Stimulated activated naive CD4-positive, alpha-beta T cell (primary cell): ENCODE measurements at places on chromosomes 1 and 21.

GRCh38 chr1:45535988-45536766 is 14.4 kb upstream of the AKR1A1 start:
- DNase-seq = no peak

DNA sequence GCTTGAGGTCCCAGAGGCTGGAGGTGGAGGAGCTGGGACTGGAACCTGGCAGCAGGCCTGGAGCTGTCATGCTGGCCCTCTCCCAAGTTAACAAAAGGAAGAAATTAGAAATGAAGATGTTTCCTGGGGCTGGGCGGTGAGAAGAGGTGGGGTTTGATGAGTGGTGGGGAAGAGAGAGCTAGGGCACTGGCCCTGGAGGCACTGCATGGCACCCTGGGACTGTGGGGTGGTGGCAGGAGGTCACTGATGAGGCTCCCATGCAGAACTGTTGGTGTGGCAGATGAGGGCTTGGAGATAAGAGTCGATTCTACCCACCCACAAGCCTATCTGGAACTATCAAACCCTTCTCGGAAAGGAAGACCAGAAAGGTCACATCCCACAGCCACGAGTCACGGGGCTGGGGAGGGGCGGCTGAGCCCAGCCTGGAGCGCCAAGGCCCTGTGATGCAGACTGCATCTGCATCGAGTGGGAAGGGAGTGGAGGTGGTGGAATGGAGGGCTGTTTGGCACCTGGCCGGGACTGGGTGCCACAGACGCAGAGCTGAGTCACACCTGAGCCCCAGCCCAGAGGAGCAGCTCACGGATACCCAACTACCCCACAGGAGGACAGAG is 29.4 kb downstream of the MRPL37 start:
- DNase-seq = no peak

- no peak for DNase-seq
These were observed 158.6 kb upstream of the SNX7 start for GRCh38 chr1:98502937-98503336.

DNA sequence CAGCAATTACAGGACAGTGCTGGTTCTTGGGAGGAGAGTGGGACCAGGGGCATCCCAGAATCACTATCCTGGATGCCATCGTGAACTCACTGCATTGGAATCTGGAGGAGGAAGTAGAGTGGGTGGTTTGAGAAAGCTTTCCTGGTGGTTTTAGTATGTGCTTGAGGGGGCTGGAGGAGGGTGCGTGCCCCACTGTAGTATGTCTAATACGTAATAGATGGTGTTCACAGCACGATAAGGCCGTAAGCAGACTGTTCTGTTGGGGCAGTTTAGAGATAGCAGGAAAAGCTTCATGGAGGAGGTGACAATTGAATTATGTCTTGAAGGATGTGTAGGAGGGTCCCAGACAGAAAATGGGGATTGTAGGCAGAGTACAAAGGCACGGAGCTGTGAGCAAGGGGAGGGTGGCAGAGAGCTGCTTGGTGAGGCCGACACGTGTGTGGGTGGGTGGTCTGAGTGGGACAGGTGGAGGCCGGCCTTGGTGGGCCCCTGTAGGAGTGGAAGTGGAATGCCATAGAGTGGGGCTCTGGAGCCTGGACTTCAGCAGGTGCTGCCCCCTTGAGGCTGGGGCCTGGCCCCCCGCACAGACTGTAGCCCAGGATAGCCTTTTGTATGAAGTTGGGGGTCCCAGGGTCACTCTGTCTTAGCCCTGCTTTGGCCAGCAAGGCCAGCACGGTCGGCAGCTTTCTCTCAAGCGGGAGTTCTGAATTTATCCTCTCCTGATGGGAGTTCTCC is 37.0 kb downstream of the IL6R start:
- no peak for DNase-seq

DNA sequence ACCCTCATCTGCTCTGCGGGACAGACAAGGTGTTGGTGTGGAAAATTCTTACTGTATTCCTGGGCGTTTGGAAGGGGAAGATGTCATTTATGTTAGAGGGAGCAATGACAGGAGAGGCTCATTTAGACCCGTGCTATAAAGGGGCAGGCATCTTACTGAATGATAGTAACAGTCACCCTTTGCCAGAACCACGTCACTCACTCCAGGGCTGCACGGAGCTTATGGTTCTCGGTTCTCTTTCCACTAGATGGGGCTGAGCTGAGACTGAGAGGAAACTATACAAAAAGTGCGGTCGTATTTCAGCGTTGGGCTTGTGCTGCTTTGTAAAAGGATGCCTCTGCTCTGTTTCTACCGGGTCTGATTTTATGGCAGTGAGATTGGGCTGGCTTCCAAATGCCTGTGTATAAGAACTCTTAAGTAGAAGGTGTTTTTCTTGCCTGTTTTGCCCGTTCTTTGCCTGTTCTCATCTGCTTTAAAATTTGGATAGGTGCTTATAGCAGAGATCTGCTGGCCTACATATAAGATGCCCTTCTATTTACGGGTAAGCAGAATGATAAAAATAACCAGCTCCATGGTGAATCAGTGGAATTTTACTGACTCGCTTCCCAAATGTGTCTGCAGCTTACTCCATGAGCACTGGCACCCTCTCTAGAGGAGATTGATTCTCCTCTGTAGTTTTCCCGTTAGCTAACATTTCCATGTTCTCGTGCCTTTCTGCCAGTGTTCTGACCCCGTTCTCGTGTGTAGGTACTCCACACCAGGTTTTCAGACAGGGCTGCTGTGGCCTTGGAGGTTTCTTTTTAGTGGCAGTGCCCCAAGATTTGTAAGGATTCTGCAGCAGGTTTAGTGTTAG is 55.9 kb downstream of the MRPS6 start:
- DNase-seq = peak; percentile 52

DNA sequence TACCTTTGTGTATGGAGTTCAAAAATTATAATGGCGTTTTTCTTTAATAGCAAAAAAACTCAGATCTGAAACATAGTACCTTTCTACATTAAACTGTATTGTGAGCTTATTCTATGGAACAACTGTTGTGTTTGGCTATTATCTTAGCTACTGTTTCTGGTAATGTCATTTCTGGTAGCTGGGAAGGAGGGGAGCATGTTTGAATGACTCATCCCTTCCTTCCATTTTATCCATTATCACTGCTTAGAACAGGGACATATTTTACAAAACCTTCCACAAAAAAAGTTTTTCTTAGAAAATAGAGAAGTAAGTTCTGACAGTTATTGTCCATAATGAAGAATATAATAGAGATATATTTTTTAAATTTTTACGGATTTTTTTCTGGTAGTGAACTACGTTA is 128.3 kb downstream of the NRDC start:
- no peak for DNase-seq

- DNase-seq = no peak
These were observed 55.2 kb upstream of the TARBP1 start for GRCh38 chr1:234533975-234534876.

DNA sequence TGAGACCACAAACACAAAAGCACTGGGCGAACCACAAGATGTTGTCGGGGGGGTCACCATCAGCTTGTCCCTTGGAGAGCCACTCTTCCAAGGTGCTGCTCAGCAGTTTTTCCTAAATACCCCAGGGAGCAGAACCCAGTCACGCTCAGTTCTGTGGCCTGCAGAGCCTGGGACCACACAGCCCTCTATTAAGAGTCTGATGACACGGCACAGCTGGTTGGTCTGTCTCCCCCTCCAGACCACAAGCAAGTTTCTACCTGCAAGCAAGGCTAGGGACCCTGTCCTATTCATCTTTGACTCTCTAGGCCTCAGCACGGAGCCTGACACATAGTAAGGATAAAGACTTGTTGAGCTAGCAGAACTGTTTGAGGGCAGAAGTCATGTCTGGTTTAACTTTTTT is 28.5 kb downstream of the SLC9A1 start:
- no peak for DNase-seq

GRCh38 chr1:186225096-186225495 is 150.0 kb downstream of the TPR start:
- DNase-seq = no peak

GRCh38 chr1:54105736-54106269 is 47.0 kb downstream of the CDCP2 start:
- no peak for DNase-seq

GRCh38 chr1:29282135-29282923 is 46.0 kb downstream of the PTPRU start:
- no peak for DNase-seq

DNA sequence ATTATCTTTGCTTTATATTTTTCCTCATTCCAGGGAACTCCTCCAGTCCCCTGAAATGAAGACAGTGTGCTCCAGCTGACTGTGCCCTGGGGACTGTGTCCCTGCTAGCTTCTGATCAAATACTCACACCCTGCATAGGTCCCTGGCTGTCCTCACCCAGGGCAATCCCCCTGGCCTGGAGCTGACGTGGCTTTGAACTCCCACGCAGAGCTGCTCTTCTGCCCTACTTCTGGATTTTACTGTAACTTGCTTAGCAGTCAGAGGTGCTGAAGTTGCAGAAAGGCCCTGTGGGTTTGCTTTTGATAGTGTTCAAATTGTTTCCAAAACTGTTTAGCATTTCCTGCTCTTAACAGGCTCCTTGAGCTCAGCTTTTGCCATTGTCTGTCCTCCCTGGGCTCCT is 186.5 kb downstream of the FASLG start:
- no peak for DNase-seq

GRCh38 chr1:109595531-109595930 is 23.9 kb downstream of the GNAT2 start:
- DNase-seq = no peak

- DNase-seq = no peak
These were observed 48.6 kb upstream of the PTGFRN start for GRCh38 chr1:116861137-116861536.

- no peak for DNase-seq
These were observed 22.5 kb upstream of the CAP1 start for GRCh38 chr1:40017951-40018575.

DNA sequence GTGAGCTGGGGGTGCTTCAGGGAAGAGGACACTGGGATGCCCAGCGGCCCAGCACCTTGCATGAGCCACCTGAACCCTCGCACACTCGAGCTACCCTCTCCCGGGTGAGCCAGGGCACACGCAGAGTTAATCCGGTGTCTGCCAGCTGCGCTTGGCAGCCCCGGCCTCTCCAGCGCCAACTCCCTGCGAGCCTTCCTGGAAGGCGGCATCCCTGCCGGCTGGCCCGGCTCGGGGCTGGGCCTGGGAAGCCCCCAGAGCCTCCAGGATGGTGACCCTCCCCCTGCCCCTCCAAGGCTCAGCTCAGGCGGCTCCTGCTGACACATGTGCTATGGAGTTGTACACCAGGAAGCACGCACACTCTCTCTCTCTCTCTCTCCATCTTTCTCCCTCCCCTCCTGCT is 48.7 kb downstream of the RAP1GAP start:
- no peak for DNase-seq

DNA sequence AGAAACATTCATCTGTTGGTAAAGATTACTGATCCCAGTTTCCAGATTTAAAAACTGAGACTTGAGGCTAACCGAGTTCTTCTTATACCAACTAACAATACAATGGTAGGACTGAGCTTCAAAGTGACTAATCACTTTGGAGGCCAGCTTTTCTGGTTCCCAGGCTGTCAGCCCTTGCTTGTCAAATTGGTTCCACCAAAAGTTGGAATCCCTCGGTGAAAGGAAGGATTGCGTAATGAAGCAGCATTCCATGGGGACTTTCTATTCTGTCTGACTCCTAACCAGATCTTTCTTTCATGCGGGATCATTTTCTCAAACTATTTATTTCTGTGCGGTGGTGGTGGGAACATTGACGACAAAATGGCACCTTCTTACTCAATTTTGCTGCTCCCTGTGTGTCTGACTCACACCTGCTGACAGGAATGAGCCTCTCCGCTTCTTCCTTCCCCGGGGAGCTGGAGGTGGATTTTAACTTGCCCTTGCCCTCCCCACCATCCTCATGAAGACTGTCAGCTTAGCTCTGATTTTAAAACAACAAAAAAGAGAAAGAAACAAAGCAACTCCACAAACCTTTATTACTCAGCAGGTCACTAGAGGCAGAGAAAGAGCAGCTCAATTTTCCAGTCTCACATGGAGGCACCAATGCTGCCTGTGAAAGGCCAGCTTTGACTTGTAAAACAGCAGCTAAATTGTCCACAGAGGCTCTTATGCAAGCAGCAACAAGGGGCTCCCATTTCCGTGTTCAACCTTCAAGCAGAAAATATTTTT is 32.9 kb upstream of the RASAL2 start:
- no peak for DNase-seq

GRCh38 chr1:26053718-26054560 is 8.0 kb upstream of the SLC30A2 start:
- no peak for DNase-seq

DNA sequence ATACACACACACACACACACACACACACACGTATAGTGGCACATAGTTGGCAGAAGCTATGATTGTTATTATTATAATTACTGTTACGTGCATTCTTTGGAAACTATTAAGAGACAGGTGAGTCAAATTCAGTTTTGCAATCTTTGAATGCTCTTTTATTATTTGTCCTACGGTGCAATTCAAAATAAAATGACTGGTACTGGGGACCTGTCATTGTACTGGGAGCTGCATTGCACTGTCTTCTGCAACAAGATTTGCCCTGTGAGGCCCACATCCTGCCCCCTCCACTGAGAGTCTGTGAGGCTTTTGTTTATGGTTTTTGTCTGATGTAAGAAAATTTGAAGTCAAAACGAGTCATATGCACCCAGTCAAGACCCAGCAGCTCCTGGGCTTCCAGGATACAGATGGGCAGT is 1.9 kb downstream of the LY9 start:
- DNase-seq = peak; percentile 28
